ENCODE measurements at places on chromosomes 2 and 18.

- no peak for DNase-seq
Measured at GRCh38 chr18:1062588-1062987, 157.9 kb downstream of the ADCYAP1 start.

DNA sequence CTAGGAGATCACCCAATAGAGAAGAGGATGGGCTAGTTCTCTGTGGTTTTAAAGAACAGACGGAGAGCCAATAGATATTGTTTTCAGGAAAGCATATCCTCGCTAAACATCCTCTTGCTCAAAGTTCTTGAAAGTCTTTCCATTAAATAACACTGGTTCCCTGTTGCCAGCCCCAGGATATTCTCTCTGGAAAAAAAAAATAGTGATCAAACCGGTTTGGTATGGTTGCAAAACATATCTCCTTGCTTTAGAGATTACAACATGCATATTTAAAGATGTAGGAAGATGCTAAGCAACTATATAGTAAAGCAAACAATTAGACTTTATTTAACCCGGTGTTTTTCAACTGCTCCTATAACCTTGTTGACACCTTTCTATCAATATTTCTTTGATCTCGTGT, 211.4 kb downstream of the CMPK2 start:
- no peak for DNase-seq

GRCh38 chr2:88697370-88698026, 6.0 kb downstream of the RPIA start:
- DNase-seq, result no peak

DNA sequence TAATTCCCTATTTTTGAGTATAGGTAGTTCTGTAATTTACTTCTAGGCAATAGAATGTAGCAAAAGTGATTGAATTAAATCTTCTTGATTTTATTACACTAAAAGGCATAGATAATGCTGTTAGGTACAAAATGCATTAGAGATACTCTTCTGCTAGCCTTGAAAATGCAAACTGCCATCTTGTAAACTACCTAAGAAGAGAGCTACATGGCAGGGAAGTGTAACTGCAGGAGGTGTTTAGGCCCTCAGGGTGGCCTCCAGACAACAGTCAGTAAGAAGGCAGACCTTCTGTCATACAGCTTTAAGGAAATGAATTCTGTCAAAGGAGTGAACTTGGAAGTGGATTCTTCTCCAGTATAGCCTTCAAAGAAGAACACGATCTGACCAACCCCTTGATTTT, 1396.8 kb upstream of the SLC39A10 start:
- DNase-seq, result no peak

DNA sequence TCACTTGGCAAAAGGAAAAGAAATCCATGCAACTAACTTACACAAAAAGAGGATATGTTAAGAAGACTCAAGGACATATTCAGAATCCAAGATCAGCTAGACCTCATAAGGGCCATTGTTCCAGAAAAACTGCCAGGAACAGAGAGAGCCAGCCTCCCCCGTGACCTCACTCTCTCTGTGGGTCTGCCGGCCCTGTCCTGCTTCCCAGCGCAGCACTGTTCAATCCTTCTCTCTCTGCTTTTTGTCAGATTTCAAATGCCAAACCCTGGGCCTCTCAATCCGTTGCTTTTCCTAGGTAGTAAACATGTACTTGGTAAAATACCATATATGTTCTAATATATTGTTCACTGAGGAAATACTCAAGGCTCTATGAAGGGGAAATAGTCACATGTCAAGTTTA, 40.0 kb upstream of the ACKR3 start:
- DNase-seq, result no peak

DNA sequence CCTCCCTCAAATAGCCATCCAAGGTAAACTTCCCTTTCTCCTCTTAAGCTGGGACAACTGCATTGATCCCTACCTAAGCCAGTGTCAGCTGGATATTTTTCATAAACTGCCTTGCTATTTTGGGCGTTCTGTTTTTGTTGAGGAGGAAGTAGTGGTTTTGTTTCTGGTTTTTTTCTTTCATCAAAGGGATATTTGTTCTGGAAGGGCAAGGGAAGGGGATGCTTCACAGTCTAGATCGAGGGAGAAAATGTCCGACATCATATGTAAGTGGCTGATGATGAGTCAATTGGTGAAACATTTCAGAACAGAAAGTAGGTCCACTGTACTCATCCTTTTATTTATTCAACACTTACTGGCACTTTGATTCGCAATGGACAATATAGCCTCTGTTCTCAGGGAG, 31.0 kb downstream of the TANC1 start:
- DNase-seq, result peak; percentile 38

DNA sequence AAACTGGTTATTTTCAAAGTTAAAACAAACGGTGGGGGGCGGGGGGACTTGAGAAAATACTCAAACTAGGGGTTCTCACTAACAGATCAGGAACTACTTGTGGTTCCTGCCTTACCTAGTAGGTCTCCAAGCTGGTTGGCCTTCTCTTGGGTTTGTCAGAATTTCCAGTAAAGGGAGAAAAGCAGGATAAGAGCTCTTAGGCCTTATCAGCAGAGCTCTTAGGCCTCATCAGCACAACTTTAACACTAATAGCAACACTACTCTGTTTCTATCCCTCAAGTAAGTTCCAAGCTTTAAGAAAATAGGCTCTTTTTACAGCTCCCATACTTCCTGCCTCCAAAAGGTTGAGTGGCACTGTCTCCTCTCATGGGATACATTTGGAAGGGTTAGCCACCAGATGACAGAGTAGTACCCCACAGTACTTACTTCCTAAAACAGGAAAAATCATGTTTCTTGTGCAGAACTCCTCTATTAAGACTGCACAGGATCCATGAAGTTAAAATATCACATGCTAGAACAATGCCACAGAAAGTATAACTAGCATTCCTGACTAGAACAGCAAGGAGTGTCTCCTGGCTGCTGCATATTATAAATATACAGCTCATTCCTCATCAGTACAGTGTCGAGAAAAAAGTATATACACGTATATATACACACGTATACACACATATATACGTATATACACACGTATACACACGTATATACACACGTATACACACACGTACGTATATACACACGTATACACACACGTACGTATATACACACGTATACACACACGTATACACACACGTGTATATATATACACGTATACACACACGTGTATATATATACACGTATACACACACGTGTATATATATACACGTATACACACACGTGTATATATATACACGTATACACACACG, 6.1 kb downstream of the FBXO11 start:
- DNase-seq, result no peak

DNA sequence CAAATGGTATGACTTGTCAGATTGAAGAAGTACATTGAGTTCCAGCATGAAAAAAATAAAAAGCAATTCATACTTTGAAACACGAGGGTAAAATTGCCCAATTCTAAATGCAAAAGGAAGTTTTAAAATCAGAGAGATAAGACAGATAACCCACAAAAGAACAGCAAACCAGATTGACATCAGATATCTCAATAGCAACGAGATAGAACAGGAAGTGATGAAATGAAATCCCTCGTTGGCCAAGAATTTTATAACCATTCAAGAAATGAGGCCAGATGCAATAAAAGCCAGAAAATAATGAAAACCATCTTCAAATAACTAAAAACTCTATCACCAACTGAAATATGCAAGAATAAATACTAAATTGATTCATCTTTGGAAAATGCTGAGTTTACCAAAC, 172.8 kb downstream of the CD226 start:
- DNase-seq, result no peak

GRCh38 chr2:26646986-26647672, 6.0 kb upstream of the CIB4 start:
- DNase-seq, result no peak

GRCh38 chr18:986051-986450, 81.4 kb downstream of the ADCYAP1 start:
- no peak for DNase-seq

DNA sequence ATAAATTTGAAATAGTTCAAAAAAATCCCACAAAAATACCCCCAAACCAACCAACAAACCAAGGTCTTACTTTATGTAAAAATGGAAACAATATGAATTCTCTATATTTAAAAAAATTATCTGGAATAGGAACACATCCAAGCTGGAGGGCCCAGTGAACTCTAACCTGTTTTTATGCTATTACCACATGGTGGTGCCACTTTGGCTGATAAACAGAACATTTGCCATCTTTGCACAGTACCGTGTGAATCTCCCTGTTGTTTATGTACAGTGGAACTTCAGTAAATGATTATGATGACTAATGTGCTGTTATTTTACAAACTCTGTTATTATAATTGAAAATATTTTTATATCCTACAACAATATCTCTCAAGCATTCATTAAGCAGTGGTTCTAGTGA, 145.3 kb upstream of the SMAD7 start:
- no peak for DNase-seq

GRCh38 chr2:19648583-19648982, 253.2 kb downstream of the TTC32 start:
- peak; percentile 55 for DNase-seq

DNA sequence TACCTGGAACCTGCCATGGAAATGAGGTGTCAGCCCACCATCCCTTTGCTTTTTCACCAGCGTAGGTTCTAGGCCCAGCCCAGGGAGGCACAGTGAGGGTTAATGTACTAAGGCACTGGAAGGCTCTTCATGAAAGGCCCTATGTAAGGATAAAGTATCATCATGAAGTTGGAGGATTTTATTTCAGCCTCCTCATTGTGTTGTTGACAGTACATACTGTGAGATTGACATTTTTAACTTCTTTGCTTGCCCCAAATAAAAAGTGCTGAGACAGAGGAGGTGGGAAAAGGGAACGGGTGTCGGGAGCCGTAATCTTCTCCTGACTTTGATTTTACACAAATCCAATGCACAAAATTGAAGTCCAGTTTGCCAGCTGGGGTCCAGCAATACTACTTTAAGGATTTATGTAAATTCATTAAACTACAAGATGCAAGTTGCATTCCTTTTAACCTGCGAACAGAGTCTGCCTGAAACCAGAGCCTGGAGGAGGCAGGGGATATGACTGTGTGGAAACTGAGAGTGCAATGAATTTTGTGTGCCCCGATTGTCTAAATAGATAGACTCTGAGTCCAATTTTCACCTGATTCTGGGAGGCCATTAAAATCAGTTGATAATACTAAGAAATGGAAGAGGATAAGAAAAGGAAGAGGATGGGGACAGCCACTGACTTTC, 5.4 kb upstream of the NCKAP5 start:
- no peak for DNase-seq
